Stimulated activated CD8-positive, alpha-beta memory T cell treated with anti-CD3 and anti-CD28 coated beads, Interleukin-7, amount 100 ng/mL, for 1 hour (primary cell): ENCODE measurements at places on chromosomes 2 and 18.

GRCh38 chr2:157480182-157480961 lies 36.5 kb upstream of the CYTIP start:
- DNase-seq = no peak

GRCh38 chr18:3472681-3473544 lies 22.9 kb downstream of the TGIF1 start:
- no peak for DNase-seq

- no peak for DNase-seq
Measured at GRCh38 chr2:185785851-185786473, 47.4 kb downstream of the FSIP2 start.

DNA sequence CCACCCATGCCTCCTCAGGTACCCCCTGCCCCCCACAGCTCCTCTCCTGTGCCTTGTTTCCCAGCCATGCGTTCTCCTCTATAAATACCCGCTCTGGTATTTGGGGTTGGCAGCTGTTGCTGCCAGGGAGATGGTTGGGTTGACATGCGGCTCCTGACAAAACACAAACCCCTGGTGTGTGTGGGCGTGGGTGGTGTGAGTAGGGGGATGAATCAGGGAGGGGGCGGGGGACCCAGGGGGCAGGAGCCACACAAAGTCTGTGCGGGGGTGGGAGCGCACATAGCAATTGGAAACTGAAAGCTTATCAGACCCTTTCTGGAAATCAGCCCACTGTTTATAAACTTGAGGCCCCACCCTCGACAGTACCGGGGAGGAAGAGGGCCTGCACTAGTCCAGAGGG lies 803 bp upstream of the DES start:
- DNase-seq = no peak

DNA sequence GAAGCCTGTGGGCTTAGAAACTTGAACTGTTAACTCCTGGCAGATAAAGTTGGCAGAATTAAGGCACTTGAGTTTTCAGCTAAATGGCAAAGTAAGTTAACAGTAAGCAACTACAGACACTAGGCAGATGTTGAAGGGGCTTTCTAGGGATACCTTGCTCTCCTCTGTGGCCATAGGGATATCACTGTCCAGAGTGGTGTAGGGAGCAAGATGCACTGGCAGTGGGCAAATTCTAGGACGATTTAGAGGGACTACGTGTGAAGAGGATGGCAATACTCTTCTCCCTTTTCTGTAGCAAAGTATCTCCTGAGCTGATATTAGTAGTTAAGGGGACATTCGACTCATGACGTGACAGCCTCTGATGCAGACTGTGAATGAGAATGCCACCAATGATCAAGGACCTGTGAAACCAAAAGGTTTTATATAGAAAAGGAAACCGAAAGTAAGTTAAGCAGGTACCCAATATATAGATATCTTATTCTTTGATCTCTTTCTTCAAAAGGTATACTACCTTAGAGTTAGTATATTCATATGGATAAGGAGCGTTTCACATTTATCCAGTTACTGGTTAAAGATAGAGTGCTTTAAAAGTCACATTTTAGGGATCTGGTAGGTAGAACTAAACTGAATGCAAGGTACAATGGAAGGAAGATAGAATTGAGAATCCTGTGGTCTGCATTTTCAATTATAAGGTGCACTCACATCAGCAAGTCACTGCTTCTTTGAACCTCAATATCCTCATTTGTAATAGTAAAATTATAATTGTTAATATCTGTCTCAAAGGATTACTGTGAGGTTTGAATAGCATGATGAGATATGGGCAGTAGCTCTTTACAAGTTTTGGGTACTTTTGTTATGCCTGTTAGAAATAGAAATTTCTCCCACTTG lies 106.4 kb downstream of the KCNH7 start:
- DNase-seq = no peak

- DNase-seq = no peak
Measured at GRCh38 chr2:80354858-80355257, 50.3 kb upstream of the LRRTM1 start.

- DNase-seq = no peak
Measured at GRCh38 chr2:238922435-238922834, 74.5 kb downstream of the TWIST2 start.

DNA sequence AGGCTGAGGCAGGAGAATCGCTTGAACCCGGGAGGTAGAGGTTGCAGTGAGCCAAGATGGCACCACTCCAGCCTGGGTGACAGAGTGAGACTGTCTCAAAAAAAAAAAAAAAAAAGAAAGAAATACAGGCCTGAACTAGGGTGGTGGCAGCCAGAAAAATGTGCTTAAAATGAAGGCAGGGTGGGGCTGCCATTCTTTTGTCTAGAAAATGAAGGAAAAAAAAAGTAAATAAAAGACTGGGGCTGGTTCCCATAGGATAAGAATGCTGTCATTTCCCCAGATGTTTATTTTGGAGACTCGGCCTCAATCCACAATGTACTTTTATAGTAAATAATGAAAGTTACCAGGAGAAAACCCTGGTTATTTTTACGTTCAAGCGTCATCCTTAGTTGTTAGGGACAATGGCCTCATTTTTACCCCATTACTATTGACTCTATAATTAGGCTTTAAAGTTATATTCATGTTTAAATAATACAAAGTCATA lies 58.9 kb downstream of the ATP8B1 start:
- DNase-seq = no peak
